NCI-H446 treated with DMSO at 0.1 percent for 48 hours (cell line): ENCODE measurements at places on chromosomes 12 and 14.

DNA sequence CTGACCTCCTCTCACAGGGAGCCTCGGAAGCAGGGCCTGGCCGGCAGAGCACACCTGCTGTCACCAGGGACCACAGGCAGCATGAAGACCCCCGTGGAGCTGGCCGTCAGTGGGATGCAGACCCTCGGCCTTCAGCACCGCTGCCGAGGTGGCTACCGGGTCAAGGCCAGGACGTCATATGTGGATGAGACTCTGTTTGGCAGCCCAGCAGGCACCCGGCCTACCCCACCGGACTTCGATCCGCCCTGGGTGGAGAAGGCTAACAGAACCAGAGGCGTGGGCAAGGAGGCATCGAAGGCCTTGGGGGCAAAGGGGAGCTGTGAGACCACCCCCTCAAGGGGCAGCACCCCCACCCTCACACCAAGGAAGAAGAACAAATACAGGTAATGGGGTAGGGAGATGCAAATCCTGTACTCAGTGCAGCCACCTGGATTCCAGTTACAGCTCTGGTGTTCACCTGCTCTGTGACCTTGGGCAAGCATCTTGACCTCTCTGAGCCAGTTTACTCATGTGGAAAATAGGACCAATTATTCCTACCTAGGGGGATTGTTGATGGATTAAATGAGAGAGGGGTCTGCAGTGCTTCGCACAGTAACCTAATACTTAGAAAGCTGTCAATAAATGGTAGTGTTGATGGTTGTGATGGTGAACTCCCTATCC lies 1.3 kb downstream of the RITA1 start:
- no peak for DNase-seq

GRCh38 chr12:57476162-57476992 lies 3.3 kb downstream of the ARHGAP9 start:
- no peak for DNase-seq

DNA sequence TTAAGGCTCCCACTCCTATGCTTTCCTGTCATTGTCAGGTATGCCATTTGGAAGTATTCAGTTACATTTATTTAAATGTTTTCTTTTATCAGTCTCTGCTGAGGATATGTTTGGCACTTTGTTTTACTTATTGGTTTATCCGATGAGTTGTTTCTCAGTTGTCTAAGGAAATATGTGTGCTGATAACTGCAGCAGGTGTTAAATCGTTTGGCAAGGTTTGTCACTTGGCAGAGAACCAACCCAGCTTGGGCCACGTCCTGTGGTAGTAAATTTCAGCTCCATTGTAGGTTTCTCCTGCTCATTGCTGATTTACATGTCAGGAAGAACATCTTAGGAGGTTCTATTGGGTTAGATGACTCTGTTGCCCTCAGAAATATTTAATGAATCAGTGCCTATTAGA lies 22.0 kb upstream of the MGST1 start:
- DNase-seq = no peak

- DNase-seq = peak; percentile 70
Observed at GRCh38 chr14:26163761-26164160, 434.1 kb downstream of the NOVA1 start.

- no peak for DNase-seq
Observed at GRCh38 chr12:40768125-40768864, 76.1 kb downstream of the CNTN1 start.
